A549 treated with AZD2906 at 1 μM for 4 hours (cell line): ENCODE measurements at places on chromosomes 12 and 14. TPM values are rescaled to one million over a fixed set of nuclear protein-coding genes. Genes with fewer than 3 reads are reported as not detected.

The IGFBP6 gene
- 143 to 250 TPM (median 245 TPM) in 5 replicates for total RNA-seq

The ASCL1 gene
- total RNA-seq = not detected in 5 replicates

The ANKRD33 gene
- total RNA-seq = 0.05 to 0.11 TPM (median 0.07 TPM) in 4 of 5 replicates, not detected in the other

The DACT1 gene
- total RNA-seq = 0.34 to 0.74 TPM (median 0.64 TPM) in 5 replicates

The PGF gene
- 5.0 to 6.2 TPM (median 5.9 TPM) in 5 replicates for total RNA-seq

The FGF6 gene
- not detected in 5 replicates for total RNA-seq

The FMNL3 gene
- total RNA-seq = 1.3 to 2.4 TPM (median 1.9 TPM) in 5 replicates

The PTGES3 gene
- total RNA-seq = 340 to 396 TPM (median 363 TPM) in 5 replicates

The GALNT16 gene
- total RNA-seq = 2.6 to 3.1 TPM (median 2.7 TPM) in 5 replicates

The CARMIL3 gene
- total RNA-seq = 0.48 to 0.59 TPM (median 0.49 TPM) in 5 replicates

The SCNN1A gene
- 23.1 to 30.7 TPM (median 28.9 TPM) in 5 replicates for total RNA-seq

The OR5AU1 gene
- total RNA-seq = not detected in 5 replicates
